ENCODE measurements at places on chromosomes 13 and 19.

DNA sequence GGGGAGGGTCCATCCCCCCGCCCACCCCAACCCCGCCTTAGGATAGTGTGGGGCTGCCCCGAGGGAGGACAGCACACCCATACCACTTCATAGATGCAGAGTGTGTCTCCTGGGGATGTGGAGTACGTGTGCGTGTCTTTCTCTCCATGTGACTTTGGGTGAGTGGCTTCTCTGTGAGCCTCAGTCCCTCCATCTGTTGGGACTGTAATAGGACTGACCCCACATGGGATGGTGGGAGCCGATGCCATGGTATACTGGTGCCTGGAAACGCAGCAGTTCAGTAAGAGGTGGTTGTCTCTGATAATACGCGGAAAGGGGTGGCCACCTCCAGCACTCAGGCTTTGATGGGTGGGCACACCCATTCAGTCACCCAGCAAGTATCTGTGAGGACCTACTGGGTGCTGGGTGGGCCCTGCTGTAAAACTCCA lies 816 bp upstream of the PRKD2 start:
- DNase-seq, result no peak

DNA sequence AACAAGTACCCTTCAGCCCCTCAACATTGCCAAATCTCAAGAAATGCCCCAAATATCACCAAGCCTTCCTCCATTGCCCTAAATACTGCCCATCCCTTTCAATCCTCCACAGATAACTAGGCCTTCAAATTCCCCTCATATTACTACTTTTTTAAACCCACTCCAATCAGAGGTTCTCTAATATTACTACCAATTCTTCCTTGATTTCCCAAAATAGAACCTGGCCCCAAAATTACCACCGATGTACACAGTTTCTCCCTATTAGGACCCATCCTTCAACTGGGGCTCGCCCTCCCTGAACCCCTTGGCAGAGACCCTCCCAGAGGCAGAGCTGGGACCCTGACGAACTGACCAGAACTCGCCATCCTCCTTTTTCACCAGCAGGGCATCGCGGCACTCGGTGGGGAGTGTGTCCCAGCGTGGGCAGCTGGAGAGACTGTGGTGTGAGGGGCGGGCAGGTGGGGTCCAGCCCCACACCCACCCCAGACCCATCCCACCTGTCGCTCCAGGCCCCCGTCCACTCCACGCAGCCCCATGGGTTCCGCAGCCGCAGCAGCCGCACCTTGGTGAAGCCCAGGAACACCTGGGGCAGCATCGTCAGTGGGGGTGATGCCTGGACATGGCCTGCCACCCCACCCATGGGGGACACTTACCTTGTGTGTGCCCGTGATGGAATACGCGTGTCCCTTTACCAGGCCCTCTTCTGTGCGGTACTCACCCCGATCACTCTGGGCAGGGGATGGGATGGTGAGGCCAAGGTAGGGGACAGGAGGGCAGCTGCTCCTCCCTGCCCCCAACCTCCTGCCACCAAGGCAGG lies 6.1 kb downstream of the CAPN12 start:
- peak; percentile 63 for DNase-seq

DNA sequence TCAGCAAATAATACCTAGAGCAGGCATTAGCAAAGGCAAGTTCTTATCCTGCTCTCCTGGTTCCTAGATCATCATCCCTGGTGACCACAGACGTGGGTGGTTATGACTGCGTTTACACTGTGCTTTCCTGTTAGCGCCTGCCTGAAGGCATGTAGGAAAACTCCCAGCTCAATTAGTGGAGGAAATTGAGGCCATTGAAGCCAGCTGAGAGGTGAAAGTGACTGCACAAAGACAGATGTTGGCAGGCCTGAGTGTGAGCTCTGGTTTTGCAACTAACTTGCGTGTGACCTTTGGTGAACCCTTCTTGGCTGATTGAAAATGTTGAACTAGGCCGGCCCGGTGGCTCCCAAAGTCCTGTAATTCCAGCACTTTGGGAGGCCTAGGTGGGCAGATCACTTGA lies 17.5 kb upstream of the NWD1 start:
- DNase-seq, result no peak

GRCh38 chr13:53254500-53254899 lies 225.9 kb downstream of the OLFM4 start:
- DNase-seq, result no peak

DNA sequence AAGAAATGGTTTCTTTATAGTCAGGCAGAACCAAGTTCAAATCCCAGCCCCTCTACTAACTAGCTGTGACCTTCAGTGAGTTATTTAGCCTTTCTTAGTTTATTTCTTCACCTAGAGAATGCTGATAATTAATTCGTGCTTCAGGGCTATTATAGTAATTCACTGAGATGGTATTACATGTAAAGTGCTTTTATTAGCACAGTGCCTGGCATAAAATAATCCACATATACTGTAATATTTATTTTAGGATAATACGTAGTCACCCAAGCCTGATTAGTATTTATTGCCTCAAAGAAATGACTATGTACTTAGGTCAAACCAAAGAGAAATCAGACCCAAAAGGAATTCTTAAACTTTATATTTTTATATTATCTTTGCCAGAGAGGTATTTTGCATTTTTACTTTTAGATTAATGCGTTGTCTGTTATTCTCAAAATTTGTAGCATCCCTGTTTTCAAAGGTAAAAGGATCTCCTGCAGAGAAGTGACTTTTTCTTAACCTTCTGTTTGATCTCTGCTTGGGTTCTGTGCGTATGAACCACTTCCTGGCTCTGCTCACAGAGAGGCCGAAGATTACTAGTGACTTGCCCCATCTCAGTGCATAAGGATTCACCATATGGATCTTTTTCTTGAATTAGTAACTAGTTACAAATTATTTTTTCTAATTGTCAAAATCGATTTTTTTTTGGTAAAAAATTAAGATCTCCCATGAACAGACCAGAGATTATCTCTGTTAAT lies 19.7 kb downstream of the UBAC2 start:
- no peak for DNase-seq

GRCh38 chr13:30394751-30395191 lies 27.5 kb upstream of the UBE2L5 start:
- DNase-seq, result no peak

- peak; percentile 82 for DNase-seq
These were observed at the start of gene CYP4F12 for GRCh38 chr19:15672580-15673175. Gene CYP4F12, plus strand, starts transcription at chr19:15673087. Its CDS starts 443 bp downstream, at chr19:15673530.

DNA sequence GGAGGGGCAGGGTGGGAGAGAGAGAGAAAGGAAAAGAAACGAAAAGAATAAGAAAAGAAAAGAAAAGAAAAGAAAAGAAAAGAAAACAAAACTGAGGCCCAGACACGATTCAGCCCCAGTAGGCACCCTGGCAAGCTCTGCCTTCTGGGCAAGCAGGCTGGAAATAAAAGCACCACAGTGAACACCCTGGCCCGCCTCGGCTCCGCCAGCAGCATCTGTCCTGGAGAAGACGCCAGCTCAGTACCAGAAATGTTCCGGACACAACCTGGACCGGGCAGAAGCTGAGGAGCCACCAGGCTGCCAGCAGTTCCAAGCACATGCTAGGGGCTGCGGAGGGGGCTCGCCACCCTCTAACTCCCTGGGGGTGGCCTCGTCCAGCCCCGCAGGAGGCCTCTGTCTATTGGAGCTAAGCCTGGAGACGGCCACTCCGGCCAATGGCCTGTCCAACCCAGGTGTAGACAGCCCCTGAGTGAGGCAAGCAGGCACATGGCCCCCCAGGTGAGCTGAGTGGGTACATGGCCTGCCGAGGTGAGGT lies 11.4 kb upstream of the CPAMD8 start:
- DNase-seq, result no peak

DNA sequence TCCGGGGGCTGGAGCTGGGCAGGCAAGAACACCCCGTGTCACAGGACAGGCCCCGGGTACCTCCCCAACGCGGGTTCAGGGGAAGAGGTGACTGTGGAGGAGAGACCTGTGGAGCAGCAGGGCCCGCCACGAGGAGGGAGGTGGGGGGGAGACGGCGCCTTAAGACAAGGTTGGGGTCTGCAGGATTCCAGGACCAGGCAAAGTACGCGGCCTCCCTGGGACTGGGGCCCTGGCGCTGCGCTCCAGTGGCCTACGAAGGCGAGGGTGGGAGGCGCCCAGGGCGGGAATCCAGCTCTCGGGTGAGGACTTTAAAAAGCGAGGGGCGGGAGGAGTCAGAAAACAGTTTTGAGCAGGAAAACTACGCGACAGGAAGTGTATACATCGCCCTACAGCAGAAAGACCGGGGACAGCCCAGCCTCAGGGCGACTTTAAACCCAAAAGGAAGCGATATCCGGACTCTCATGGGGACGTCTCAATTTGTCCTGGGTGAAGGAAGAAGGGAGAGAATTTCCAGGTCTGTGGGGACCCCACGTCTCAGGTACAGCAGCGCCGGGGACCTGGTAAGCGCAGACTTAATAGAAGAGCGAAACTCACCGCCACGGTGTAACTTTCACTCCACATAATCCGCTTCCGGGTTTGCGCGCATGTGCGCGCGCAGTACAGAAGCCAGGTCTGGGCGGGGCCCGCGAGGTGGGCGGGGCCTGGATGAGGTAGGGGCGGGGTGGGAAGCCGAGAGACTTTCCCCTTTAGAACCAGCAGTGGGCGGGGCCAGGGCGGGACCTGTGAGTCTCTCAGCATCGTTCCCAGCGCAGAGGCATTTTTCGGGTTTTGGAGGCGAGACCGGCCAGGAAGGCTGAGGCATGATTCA lies at the start of gene ZNF83:
Gene ZNF83, minus strand, starts transcription at position 638 of the 868 bp plus-strand sequence.
- peak; percentile 98 for DNase-seq

DNA sequence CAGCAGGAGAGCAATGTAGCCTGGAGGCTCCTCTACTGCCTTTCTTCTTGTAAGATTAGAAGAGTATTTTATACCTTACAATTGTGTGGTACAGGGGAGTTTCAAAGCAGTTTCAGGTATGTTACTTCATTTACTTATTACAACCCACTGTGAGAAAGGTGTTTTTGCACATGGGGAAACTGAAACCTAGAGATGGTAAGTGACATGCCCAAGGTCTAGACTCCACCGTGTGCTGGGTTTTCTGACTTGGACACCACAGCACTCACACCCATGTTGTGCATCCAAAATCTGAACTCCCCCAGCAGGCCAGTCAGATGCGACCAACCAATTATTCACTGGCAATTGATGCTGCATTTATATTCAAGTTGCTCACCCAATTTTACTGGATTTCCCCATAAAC lies 22.8 kb downstream of the ERICH6B start:
- DNase-seq, result no peak

DNA sequence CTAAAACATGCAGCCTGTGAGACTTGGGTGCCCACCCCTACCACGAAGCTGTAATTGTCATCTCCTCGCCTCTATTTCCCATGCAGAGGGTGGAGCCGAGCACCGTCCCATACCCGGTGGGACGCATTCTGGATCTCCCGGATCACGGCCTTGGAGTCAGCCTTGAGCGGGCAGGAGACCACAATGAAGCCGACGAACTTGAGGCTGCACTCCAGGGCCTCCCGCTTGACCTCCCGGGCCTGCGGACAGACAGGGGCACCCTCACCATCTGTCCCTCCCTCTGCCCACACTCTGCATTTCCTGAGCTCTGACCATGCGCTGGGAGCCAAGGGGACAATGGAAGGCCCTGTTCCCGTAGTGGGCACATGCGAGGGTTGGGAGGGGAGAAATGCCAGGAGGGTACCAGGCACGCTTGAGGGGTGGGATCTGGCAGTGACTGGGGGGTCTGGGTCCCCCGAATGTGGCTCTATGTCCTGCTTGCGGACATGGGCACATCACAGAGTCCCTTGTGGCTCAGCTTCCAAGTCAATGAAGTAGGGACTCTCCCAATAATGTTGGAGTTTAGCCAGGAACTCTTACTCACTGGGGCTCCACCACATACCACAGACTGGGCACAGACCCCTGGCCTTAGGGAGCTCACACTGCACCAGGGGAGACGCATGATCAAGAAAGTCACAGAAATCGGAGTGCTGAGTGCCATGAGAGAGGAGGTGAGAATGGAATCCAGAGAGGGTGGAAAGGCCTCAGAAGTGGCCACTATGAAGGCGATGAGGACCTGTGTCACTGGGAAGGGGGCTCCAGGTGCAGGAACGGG lies 9.2 kb upstream of the GMIP start:
- DNase-seq, result no peak

GRCh38 chr13:43805071-43805468 lies 18.3 kb upstream of the ENOX1 start:
- DNase-seq, result no peak

DNA sequence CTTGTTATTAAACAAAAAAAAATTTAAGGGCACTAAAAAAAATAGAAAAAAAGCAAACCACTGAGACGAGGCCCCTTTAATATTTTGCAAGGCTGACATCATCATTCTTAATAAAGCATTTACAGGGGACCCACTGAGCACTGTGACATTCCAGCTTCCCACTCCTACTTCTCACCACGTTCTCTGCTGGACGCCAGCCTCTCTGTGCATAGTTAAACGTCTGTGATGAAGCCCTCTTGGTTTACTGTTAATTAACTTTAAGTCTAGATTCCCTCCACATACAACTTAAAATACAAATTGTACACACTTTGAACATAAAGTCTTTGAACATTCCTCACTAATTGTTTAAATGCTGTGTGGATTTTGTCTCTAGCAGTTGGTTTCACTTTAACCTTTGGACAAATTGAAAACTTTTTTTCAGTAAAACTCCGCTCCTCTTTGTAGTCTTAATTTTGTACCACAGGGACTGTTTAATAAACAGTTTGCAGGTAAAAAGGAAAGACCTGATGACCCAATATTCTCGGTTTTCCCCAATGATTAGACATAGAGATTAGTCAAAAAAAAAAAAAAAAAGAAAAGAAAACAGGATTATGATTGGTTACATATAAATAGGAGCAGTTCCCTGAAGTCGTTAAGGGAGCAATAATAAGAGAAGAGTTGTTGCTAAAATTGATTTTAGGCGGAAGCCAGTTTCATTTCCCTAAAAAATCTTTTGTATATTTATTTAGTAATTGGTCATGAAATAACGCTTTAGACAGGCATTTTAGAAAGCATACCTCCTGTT lies 219.8 kb downstream of the MZT1 start:
- DNase-seq, result no peak
